Iris pigment epithelial cell (primary cell): ENCODE measurements at places on chromosomes 7 and 10.

DNA sequence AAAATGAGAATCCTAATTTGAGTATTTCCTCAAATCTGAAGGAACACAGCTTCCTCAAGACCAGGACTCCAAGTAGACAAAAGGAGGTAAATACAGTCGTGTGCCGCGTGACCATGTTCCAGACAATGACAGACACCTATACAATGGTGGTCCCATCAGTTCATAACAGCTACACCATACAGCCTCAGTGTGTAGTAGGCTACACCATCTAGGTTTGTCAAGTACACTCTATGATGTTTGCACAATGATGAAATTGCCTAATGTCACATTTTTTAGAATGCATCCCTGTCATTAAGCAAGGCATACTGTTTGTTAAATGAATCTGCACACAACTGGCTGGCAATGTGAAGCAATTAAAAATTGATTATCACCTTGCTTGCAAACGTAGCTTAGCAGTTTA is 107.9 kb downstream of the PROSER2 start:
- DNase-seq, result peak; percentile 15

- DNase-seq, result no peak
Measured at GRCh38 chr10:93753621-93754250, 4.0 kb upstream of the LGI1 start.

DNA sequence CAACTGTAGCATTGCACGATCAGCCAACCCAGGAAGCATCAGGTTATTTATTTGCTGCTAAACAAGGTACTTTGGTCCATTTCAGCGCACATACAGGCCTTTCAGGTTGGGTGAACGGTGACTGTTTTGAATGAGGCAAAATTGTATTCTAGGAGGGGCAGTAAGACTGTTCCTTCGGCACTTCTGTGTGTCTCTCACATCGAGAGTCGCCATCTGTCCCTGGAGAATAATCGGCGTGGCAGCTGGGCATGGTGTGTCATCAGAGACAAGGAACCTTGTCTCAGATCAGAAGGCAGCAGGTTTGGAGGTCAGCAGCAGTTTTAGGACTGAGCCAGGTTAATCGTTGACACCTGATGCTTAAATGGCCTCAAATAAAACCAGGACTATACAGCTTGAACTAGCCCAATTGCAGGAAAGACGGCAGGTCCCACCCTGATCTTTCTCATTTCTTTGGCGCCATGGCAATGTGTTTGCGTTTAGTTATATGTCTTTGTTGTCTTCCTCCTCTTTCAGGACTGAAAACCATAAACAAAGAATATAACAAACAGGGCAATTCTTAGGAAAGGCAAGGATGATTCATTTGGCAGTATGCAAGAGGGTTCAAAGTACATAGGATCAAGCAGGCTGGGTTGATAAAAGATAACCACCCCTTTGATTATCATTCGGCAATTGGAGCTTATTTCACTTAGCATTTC is 92.0 kb upstream of the PRR15 start:
- no peak for DNase-seq

DNA sequence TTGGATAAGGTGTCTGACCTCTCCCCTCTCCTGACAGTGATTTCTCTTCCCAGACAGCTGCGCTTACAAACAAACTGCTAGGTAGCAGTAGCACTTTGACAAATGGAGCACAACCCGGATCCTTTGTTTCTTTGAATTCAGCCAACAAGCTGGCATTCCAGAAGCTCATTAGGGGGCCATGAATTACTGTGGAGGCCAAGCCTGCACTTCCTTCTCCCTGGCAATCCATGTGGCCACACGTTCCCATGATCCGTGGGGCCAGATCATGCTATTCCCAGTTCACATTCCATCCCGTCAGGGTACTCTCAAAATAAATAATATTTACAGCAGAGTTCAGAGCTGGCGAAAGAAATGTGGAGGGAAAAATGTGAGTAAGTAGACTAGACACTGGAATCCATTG is 172.4 kb downstream of the PRPF18 start:
- no peak for DNase-seq

DNA sequence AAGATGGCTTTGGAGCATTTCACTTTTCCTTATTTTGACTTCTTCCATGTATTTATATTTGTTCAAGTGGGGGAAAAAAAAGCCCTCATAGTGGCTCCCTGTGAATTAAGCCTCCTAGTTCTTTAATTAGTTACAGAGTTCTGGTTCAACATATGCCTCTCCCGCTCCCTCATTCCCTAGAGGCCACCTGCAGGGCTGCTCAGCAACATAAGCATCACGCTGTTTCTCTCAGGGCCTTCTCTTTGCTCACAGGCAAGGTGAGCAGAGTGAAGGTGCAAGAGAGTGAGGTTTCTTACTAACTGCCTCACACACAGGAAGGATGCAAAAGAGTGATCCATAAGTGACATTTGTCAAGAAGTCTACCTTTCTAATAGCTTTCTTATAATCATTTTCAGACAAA is 196.7 kb downstream of the SEMA3E start:
- DNase-seq, result no peak

DNA sequence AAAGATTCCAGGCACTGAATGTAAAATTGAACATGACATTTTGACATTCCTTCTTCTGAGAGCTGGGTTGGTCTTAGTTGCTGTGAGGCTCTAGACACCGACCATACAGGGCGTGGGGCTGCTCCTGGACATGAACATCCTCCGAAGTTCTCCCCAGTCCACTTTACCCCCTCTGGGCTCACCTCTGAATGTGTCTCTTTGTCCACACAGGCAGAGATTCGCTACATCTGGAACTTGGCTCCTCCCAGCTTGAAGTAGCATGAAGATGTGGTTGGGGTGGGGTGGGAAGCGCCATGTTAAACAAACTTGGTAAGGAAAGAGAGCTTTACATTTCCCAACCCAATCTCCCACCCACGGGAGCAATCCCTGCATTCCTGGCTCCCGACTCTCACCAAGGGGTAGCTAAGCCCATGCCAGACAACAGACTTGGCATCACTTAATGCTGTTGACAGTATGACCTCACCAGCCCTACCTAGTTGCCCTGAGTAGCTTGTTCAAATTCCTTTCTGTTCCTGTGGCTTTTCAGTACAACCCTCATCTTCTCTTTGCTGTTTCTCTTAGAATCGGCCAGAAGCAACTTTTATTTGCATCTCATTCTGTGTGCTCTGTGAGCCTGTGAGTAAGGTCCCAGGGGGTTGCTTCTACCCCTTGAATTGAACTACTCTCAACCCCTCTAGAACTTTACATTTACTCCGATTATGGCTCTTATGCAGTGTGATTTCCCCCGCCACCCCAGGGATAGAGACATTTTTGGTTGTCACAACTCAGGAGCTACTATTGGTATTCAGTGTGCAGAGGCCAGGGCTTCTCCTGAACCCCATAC is 211.4 kb downstream of the SEC23IP start:
- DNase-seq, result no peak

DNA sequence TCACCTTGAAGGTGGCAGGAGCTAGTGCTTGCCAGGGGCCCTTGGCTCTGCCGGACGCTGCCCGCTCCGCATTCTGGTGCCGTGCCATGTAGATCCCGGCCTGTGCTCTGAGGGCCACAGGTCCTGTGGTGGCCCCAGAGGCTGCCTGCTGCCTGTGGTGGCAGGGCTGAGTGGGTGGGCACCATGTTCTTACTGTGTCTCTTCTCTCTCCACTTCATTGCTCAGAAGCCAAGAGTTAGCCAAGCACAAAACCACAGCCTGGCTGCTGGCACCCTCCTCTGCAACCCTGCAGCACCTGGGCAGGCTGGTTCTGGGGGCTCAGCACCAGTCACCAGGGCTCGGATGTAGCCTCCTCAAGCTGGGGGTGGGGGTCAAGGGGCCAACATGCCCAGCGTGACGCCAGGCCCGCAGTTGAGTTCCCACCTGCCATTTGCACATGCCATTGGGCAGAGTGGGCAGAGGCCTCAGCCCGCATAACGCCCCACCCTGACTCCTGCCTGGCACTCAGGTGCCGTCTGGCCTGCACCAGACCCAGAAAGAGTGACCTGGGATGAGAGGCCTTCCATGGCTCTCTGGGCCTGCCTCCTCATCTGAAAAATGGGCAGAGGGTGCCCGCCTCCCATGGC is 16.3 kb downstream of the ZMIZ1 start:
- DNase-seq, result no peak

- DNase-seq, result peak; percentile 58
Measured at GRCh38 chr10:43136995-43137716, 1.1 kb upstream of the CSGALNACT2 start.

GRCh38 chr7:48274662-48275061 is 103.4 kb downstream of the ABCA13 start:
- peak; percentile 41 for DNase-seq

- no peak for DNase-seq
Measured at GRCh38 chr10:102111276-102111675, 8.9 kb downstream of the LDB1 start.

GRCh38 chr7:1369916-1370657 is 89.2 kb downstream of the MICALL2 start:
- no peak for DNase-seq

DNA sequence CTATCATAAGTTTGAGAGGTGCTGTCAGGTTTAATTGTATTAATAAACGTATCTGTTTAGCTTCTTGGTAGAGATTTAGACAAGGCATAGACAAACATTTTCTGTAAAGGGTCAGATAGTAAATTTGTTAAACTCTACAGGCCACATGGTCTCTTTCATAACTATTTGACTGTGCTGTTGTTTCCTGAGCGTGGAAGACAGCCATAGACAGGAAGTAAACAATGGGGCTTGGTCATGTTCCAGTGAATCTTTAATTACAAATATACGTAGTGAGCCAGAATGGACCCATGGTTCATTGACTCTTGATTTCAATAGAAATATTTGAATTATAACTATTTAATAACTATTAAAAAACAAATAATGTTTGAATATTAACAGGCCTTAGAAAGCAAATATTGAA is 451.1 kb downstream of the SH2D4B start:
- DNase-seq, result no peak

DNA sequence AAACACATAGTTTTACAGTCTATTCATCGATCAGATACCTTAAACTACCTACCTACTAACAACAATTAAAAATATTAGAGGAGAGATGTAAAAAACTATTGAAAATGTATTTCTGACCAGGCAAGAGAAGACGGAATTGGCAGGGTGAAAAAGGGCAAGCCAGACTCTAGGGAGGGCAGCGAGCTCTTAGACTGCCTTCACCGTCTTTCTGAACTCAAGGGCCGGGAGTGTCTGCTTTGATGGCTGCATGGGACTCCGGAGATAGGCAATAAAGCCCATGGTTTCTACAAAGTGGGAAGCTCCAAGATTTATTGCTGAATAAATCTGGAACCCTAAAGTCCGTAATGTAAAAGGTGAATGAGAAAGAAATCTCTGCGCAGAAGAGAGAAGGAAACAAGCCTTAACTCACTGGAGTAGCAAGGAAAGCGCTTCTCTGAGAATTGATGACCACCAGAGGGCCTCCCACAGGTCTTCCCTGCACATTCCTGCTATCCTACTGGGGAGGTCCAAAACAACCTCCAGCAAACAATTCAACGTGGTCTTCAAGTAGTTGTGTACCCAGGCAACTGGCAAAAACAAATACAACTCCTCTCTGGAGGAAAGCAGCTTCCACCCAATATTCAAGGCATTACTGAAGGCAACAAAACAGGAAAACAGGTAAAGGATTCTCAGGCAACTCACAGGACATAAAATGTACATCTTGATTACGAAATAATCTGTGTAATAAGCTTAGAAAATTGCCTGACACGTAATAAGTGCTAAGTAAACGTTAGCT is 181.3 kb downstream of the SDK1 start:
- DNase-seq, result peak; percentile 65

DNA sequence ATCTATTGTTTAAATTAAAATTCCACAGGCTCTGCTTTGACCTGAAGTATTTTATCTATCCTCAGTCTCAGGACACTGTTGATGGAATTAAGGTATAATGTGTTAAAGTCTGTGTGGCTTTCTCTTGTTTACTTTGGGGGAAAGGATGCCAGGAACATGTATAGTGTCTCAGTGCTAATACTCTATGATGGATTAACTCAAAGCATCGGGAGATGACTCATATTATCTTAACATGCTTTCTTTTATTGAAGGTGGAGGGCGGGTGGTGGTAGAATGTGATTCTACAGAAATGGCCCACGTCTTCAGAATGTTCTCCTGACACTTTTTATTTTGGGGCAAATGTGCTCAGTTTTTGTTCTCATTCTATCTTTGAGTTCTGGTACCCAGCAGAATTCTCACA is 189.0 kb downstream of the ANKRD30A start:
- no peak for DNase-seq

DNA sequence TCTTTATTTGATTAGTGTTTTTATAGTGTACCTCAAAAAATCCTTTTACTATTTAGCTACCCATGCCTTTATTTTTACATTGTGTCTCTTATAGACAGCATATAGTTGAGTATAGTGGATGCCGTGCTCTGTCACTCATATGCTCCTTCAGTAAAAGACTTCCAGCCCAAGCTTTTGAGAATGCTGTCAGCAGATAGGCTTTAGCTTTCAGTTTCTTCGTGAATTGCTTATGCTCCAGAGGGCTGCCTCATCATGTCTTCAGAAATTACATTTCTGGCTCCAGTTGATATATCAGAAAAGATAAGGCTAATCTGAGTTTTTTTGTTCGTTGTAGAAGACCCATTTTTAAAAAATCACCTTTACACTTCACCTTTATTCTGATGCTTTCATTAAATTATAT is 332.0 kb downstream of the NXPH1 start:
- DNase-seq, result no peak

- DNase-seq, result peak; percentile 6
Measured at GRCh38 chr7:33130184-33130583, 820 bp downstream of the BBS9 start.

DNA sequence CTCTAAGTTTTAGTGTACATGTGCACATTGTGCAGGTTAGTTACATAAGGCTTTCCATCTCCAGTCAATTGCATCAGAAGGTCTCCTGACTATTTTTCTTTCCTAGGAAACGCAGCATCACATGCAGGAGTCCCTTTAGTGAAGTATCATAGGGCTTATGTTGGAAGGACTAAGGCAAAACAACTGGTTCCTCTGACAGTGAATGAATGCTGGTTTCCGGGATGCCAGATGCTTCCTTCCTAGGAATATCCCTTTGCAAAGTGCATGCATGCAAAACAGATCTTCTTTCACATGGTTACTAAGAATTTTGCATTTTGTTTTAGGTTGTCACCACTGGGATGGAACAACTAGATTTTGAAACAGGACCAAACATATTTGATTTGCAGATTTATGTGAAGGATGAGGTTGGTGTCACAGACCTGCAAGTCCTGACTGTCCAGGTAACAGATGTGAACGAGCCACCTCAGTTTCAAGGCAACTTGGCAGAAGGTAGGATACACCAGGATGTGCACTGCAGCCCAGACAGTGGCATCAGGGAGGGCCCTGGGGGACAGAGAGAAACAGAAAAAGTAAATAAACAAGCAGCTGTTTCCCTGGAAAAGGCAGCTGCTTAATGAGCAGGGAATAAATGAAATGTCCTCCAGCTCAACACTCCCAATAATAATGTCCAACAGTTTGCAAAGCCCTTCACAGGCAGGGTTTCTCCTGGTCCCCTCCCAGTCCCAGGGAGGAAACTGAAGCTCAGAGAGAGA is 17.8 kb downstream of the CDHR3 start:
- no peak for DNase-seq

GRCh38 chr7:29843093-29843492 is 36.8 kb downstream of the WIPF3 start:
- no peak for DNase-seq

GRCh38 chr10:121988361-121989324 is at the start of gene TACC2:
TACC2 (plus strand) TSS chr10:121989163; CDS start chr10:122021982, 32,819 bp downstream.
- no peak for DNase-seq

GRCh38 chr10:83666762-83667161 is 472.5 kb upstream of the GHITM start:
- DNase-seq, result peak; percentile 0

- no peak for DNase-seq
Measured at GRCh38 chr7:158140538-158141220, 446.9 kb downstream of the PTPRN2 start.

- DNase-seq, result no peak
Measured at GRCh38 chr7:1586827-1587705, 17.2 kb upstream of the PSMG3 start.
